ENCODE measurements at places on chromosomes 2 and 18.
A peak's percentile ranks its signal among the peaks of the same experiment; 100 is the strongest.

- no peak overlapping the region for H3K4me3 ChIP-seq
- H3K36me3 ChIP-seq = no peaks in the 10 kb centered on the region
- H3K4me1 ChIP-seq = no peaks in the 10 kb centered on the region
- no peak overlapping the region for H3K27ac ChIP-seq
Observed at GRCh38 chr2:43009448-43009847, 217.0 kb downstream of the ZFP36L2 start.

DNA sequence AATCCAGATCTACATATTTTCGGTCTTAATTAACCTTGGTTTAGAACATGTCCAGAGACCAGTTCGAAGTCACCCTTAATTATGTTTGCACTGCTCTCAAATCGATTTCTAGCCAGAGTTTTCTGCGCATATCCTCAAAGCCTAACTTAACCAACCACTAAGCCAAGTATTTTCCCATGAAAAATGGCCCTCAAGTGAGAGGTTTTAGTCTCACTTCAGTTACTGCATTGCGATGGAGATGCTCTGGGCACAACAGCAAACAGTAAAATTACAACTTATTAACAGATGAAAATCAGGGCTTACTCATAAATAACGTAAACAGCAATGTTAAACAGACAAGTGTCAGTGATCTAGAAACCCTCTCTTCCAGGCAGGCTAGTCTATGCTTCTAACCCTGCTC lies 4.5 kb downstream of the RTN4 start:
- peak overlapping the region; percentile 100 for H3K27ac ChIP-seq
- H3K4me3 ChIP-seq = no peak overlapping the region
- H3K27me3 ChIP-seq = no peaks in the 10 kb centered on the region
- no peak for DNase-seq
- H3K4me1 ChIP-seq = peaks cover 66% of the 10 kb centered on the region

GRCh38 chr2:11764359-11764758 lies 17.9 kb downstream of the LPIN1 start:
- H3K27ac ChIP-seq = no peak overlapping the region
- peak; percentile 68 for DNase-seq
- H3K36me3 ChIP-seq = peaks cover 42% of the 10 kb centered on the region
- no peaks in the 10 kb centered on the region for H3K27me3 ChIP-seq
- peaks cover 12% of the 10 kb centered on the region for H3K4me1 ChIP-seq

DNA sequence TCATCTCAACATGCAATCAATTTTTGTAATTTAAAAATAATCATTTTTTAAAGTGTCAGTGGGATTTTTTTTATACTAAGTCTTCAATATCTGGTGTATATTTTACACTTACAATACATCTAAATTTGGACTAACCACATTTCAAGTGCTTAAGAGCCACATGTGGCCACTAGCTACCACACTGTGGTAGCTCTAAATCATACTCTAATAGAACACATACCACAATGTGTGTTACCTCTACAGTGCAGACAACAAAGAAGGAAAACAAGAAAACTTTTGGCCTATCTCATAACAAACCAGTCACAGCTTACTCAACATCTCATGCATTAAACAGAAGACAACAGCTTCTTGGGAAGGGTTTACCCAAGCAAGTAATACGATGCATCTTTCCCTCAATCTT lies 24.5 kb downstream of the PIAS2 start:
- no peak overlapping the region for H3K27ac ChIP-seq
- no peak overlapping the region for H3K4me3 ChIP-seq
- no peaks in the 10 kb centered on the region for H3K27me3 ChIP-seq
- H3K4me1 ChIP-seq = no peaks in the 10 kb centered on the region

- no peaks in the 10 kb centered on the region for H3K4me1 ChIP-seq
- H3K4me3 ChIP-seq = no peak overlapping the region
- no peaks in the 10 kb centered on the region for H3K36me3 ChIP-seq
Observed at GRCh38 chr2:209451209-209451834, 27.5 kb downstream of the MAP2 start.

GRCh38 chr2:160373263-160373662 lies 120.3 kb downstream of the RBMS1 start:
- peaks cover 98% of the 10 kb centered on the region for H3K4me1 ChIP-seq
- peak overlapping the region; percentile 18 for H3K27ac ChIP-seq
- no peak for DNase-seq
- H3K27me3 ChIP-seq = no peaks in the 10 kb centered on the region

GRCh38 chr2:84972207-84972783 lies 1.3 kb downstream of the KCMF1 start:
- H3K4me3 ChIP-seq = peak overlapping the region; percentile 98
- peak overlapping the region; percentile 97 for H3K27ac ChIP-seq
- no peaks in the 10 kb centered on the region for H3K27me3 ChIP-seq
- H3K36me3 ChIP-seq = no peaks in the 10 kb centered on the region
- DNase-seq = no peak
- H3K4me1 ChIP-seq = peaks cover 66% of the 10 kb centered on the region

DNA sequence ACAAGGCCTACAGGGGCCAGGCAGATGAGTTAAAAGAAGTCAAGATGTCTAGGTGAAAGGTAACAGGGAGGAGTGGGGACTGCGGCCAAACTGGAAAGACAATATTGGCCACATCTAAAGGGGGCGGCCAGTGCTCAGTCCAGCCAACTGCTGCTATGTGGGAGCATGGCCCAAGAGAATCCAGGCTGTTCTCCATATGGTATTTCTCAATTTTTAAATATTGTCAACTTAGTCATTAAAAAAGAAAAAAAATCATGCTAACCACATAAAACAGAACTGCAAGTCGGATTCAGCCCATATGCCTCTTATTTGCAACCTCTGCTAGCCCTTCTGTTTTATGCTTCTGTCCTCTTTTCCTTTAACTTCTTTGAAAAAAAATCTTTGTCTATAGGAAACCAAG lies 14.8 kb downstream of the TRABD2A start:
- H3K36me3 ChIP-seq = no peaks in the 10 kb centered on the region
- no peaks in the 10 kb centered on the region for H3K27me3 ChIP-seq
- H3K4me1 ChIP-seq = no peaks in the 10 kb centered on the region
- H3K27ac ChIP-seq = no peak overlapping the region
- no peak overlapping the region for H3K4me3 ChIP-seq

GRCh38 chr18:59067873-59068272 lies 71.8 kb upstream of the SEC11C start:
- peaks cover 4% of the 10 kb centered on the region for H3K4me1 ChIP-seq
- no peak for DNase-seq
- no peaks in the 10 kb centered on the region for H3K27me3 ChIP-seq

- no peaks in the 10 kb centered on the region for H3K36me3 ChIP-seq
- no peak overlapping the region for H3K4me3 ChIP-seq
- no peak for DNase-seq
- H3K27ac ChIP-seq = no peak overlapping the region
Observed at GRCh38 chr2:219676586-219676985, 49.2 kb downstream of the SLC4A3 start.

- DNase-seq = no peak
- H3K36me3 ChIP-seq = no peaks in the 10 kb centered on the region
- H3K27me3 ChIP-seq = no peaks in the 10 kb centered on the region
- H3K27ac ChIP-seq = no peak overlapping the region
Observed at GRCh38 chr2:187438455-187438854, 9.6 kb downstream of the CALCRL start.

GRCh38 chr2:185862657-185863398 lies 124.2 kb downstream of the FSIP2 start:
- no peak overlapping the region for H3K4me3 ChIP-seq
- no peaks in the 10 kb centered on the region for H3K36me3 ChIP-seq
- no peaks in the 10 kb centered on the region for H3K27me3 ChIP-seq
- H3K27ac ChIP-seq = no peak overlapping the region
- H3K4me1 ChIP-seq = no peaks in the 10 kb centered on the region

DNA sequence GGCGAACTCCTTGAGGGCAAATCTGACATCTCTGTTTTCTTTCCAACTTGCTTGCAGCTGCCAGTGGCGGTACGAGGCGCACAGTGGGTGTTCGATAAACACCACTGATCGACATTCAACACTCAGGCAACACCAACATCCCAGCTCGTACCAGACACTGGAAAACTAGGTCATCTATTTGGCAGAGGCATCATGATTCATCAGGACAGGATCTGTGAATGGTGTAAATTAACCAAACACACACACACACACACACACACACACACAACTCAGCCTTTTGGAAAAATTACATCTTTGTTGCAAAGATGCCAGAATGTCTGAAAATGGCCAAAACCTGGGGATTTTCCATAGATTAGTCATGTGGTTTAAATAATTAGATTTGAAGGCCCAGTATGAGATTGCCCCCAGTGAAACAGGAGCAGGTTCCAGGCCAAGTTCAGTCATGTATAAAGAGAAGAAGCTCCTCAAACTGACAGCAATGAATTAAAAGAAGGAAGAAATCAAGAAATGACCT lies 150.5 kb upstream of the NCKAP5 start:
- H3K4me1 ChIP-seq = no peaks in the 10 kb centered on the region
- DNase-seq = no peak
- no peak overlapping the region for H3K4me3 ChIP-seq
- no peaks in the 10 kb centered on the region for H3K36me3 ChIP-seq
- H3K27ac ChIP-seq = no peak overlapping the region

GRCh38 chr2:37851828-37852584 lies 73.1 kb upstream of the RMDN2 start:
- no peak overlapping the region for H3K4me3 ChIP-seq
- H3K4me1 ChIP-seq = peaks cover 32% of the 10 kb centered on the region
- H3K27me3 ChIP-seq = no peaks in the 10 kb centered on the region
- H3K27ac ChIP-seq = peak overlapping the region; percentile 60

GRCh38 chr2:176187899-176188773 lies at the start of gene HOXD1:
Gene HOXD1 (plus strand): TSS chr2:176188668. CDS start chr2:176188802, 134 bp downstream.
- H3K27me3 ChIP-seq = peaks cover 59% of the 10 kb centered on the region
- H3K4me1 ChIP-seq = peaks cover 26% of the 10 kb centered on the region

DNA sequence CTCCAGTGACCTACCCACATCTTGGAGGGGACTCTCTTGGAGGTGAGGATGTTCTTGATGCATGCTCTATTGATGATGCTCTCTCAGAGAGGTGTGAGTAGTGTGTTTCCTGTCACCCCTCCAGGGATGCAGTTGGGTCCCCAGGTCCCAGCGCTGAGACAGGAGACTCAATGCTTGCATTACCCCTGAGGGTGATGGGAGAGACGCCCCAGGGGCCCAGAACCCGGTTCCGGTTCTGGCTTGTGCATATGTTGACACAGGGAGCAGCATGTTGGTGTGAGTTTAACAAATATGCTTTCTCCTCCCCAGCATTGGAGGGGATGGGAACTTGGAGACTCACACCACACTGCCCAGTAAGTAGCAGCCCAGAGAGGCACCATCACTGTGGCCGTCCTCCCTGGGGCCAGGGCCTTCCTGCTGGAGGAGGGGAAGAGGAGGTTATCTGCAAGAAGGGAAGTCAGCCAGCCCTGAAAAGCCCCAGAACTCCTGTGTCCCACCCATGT lies 124.5 kb downstream of the PLB1 start:
- H3K4me3 ChIP-seq = no peak overlapping the region
- H3K36me3 ChIP-seq = no peaks in the 10 kb centered on the region
- peak overlapping the region; percentile 92 for H3K27ac ChIP-seq
- peaks cover 52% of the 10 kb centered on the region for H3K4me1 ChIP-seq
- no peaks in the 10 kb centered on the region for H3K27me3 ChIP-seq

DNA sequence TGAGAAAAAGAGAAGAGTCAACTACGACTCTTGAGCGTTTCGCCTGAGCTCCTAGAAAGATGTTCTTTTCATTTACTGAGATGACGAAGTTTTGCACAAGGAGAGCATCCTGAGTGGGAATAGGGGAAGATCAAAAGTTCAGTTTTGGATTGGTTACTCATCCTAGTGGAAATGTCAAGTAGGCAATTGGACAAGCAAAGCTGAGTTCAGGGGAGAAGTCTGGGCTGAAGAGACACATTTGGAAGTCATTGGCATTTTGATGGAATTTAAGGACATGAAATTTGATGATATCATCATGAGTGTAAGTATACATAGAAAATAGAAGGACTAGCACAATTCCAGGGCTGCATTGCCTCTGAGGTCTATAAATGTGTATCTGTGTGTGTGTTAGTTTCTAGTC lies 416.6 kb downstream of the RAD51AP2 start:
- no peak overlapping the region for H3K27ac ChIP-seq
- no peaks in the 10 kb centered on the region for H3K36me3 ChIP-seq
- no peaks in the 10 kb centered on the region for H3K4me1 ChIP-seq
- DNase-seq = no peak
- no peak overlapping the region for H3K4me3 ChIP-seq

GRCh38 chr2:120619579-120619978 lies 116.1 kb upstream of the GLI2 start:
- no peak for DNase-seq
- H3K36me3 ChIP-seq = no peaks in the 10 kb centered on the region
- no peak overlapping the region for H3K4me3 ChIP-seq

DNA sequence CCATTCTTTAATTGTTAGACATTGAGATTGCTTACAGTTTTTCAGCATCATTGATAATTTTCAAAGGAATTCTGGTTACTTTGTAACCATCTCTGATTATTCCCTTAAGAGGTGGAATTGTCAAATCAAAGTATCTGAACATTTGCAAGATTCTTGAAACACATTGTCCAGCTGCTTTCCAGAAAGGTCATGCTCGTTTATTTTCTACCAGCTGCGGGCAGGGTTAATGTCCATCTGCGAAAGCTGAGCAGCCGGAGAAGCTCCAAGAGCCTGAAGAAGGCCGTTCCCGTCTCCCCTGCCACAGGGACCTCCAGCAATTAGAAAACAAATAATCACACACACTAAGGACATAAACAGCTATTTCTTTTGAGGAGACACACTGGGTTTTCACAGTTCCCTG lies 76.1 kb upstream of the TXNDC2 start:
- H3K36me3 ChIP-seq = no peaks in the 10 kb centered on the region
- peak overlapping the region; percentile 74 for H3K27ac ChIP-seq
- DNase-seq = no peak
- H3K27me3 ChIP-seq = no peaks in the 10 kb centered on the region
- peaks cover 55% of the 10 kb centered on the region for H3K4me1 ChIP-seq

- DNase-seq = peak; percentile 63
- H3K27me3 ChIP-seq = peaks cover 46% of the 10 kb centered on the region
- peaks cover 12% of the 10 kb centered on the region for H3K4me1 ChIP-seq
Observed at GRCh38 chr2:240917009-240917683, 11.0 kb downstream of the CROCC2 start.

- no peaks in the 10 kb centered on the region for H3K36me3 ChIP-seq
- peak; percentile 67 for DNase-seq
- H3K4me1 ChIP-seq = peaks cover 5% of the 10 kb centered on the region
- H3K27ac ChIP-seq = no peak overlapping the region
- H3K27me3 ChIP-seq = no peaks in the 10 kb centered on the region
Observed at GRCh38 chr2:218026676-218027425, 24.1 kb upstream of the TNS1 start.

- H3K27ac ChIP-seq = no peak overlapping the region
- H3K36me3 ChIP-seq = no peaks in the 10 kb centered on the region
- H3K4me3 ChIP-seq = no peak overlapping the region
Observed at GRCh38 chr2:182435754-182436153, 8.9 kb upstream of the PDE1A start.

DNA sequence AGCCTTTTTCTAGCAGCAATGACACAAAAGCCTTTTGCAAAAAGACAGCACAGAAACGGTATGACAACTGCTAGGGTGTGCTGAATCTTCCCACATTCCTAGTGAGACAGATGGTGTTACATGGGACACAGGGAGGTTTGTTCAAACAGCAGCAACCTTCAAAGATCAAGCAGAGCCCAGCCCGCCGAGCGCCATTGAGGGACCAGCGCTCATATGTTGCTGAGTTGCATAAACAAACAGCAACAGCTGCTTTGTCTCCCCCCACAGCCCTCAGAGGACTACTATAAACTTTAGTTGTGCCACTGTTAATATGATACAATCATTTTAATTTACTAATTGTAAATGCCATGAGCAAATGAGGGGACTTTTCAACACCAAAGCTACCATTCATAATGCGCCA lies 117.7 kb downstream of the ZEB2 start:
- no peaks in the 10 kb centered on the region for H3K27me3 ChIP-seq
- H3K4me1 ChIP-seq = no peaks in the 10 kb centered on the region
- no peak overlapping the region for H3K4me3 ChIP-seq
- DNase-seq = no peak
- H3K36me3 ChIP-seq = no peaks in the 10 kb centered on the region
- H3K27ac ChIP-seq = no peak overlapping the region

Measured in sigmoid colon (tissue), 7 donors.